ENCODE measurements at places on chromosomes 6 and 20. TPM values are rescaled to one million over a fixed set of nuclear protein-coding genes. Genes with fewer than 3 reads are reported as not detected.

Gene PERP
- 82.3 TPM for total RNA-seq

Gene OR2H2
- total RNA-seq, result not detected

Gene BMP5
- total RNA-seq, result 1.3 TPM

Gene GABRR2
- total RNA-seq, result 0.32 TPM

Gene IYD
- total RNA-seq, result not detected

Gene C4B
- 323 TPM for total RNA-seq

Gene BCAS4
- total RNA-seq, result 22.2 TPM

Gene CLVS2
- total RNA-seq, result not detected

Gene BTNL2
- not detected for total RNA-seq

Gene STX16
- total RNA-seq, result 54.4 TPM

Gene TRAPPC3L
- 0.80 TPM for total RNA-seq

GRCh38 chr6:53280207-53280606 lies 68.5 kb downstream of the ELOVL5 start:
- H3K27me3 ChIP-seq, result no peaks in the 10 kb centered on the region
- H3K4me1 ChIP-seq, result no peaks in the 10 kb centered on the region
- no peak overlapping the region for H3K4me3 ChIP-seq
- DNase-seq, result no peak

- DNase-seq, result no peak
- H3K27ac ChIP-seq, result no peak overlapping the region
- no peaks in the 10 kb centered on the region for H3K27me3 ChIP-seq
- H3K4me3 ChIP-seq, result no peak overlapping the region
- no peaks in the 10 kb centered on the region for H3K4me1 ChIP-seq
These were observed 8.0 kb downstream of the FAM217B start for GRCh38 chr20:59948212-59948611.

DNA sequence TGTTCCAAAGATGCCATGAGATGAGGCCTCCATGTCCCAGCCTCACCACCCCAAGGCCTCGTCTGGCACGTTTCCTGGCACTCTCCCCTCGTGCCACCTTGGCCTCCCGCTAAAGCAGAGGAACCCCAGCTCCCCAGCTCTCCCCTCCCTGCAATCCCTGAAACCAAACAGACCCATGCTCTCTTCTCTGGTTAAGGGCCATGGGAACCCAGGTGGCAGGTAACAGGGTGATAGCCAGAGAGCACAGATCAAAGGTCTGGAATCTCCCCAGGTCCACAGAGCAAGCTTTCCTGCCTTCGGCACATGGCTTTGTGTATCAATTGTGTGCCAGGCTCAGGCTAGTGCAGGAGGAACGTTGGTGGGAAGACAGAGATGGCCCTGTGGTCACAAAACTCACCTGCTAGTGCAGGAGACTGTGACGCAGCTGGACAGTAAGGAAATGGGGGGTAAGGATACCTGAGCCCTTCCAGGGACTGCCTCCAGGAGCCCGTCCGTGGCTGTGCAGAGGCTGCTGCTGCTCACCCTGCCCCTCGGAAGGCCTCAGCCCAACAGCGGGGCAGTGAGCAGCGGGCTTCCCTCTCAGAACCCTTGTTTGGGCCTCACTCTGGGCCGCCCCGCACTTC lies 39.0 kb downstream of the MYH7B start:
- H3K27me3 ChIP-seq, result no peaks in the 10 kb centered on the region
- no peaks in the 10 kb centered on the region for H3K36me3 ChIP-seq
- peak overlapping the region; percentile 61 for H3K27ac ChIP-seq
- H3K4me3 ChIP-seq, result no peak overlapping the region
- no peaks in the 10 kb centered on the region for H3K4me1 ChIP-seq

DNA sequence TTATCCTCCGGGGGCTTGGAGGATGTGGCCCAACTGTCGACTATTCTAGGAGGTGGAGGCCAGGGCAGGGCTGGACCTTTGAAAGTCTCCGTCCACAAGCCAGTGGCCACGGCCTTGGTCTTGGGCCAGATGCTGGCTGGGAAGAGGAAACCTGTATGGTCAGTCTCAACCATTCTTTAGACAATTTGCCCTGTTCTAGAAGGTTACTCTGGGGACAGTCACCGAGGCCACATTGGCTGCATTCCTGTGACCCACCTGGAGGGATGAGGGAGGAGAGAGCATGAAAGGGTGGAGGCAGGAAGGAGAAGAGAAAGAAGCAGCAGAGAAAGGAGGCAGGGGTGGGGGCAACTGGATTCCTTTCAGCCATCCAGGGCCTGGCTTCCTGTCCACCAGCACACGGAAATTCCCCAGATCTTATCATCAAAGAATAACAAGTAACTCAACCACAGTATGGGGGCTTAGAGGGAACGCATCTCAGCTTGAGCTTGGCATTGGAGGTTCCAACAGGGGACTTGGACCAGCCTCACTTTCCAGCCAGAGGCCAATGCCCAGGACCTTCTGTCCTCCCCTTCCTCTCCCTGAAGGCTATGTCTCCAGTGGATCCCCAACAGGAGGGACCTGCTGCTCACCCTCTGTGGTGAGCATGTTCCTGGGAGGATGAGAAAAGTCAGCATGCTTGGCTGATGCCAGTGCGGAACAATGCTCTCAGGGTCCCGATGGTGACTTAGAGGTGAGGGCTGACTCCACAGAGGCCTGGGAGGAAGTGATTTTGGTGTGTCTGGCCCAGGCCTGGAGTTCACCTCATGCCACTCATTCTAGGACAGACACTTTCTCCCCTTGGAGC lies 30.4 kb downstream of the TGM2 start:
- no peak overlapping the region for H3K4me3 ChIP-seq
- H3K27me3 ChIP-seq, result no peaks in the 10 kb centered on the region
- DNase-seq, result no peak
- no peak overlapping the region for H3K27ac ChIP-seq
- H3K36me3 ChIP-seq, result no peaks in the 10 kb centered on the region

DNA sequence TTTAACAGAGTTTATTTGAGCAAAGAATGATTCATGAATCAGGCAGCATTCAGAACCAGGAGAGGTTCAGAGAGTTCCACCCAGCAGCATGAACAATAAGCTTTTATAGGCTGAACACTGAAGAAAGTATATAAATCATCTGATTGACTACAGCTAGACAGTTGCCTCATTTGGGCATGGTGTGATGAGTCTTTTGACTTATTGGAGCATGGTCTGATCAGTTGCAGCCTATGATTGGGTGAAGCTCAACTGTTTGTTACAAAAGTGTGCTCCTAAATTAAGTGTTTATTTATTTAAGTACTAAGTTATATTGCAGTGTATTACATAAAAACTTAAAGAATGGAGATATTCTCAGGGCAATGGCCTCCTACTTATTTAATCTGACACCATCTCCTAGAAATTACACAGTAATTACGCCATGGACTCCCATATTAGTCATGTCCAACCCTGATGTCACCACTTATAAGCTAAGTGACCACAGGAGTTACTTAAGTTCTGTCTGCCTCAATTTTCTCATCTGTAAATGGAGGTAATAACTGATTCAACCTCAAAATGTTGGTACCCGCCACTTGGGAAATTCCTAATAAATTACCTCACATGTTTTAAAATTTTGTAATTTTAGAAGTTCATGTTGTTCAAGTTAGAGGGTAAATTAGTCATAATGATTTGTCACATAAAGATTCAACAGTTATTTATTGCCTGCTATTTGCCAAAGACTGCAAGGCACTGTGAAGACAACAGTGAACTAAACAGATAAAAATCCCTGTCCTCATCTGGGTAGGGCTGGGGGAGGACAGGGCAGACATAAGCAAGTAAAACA lies 15.2 kb upstream of the ROS1 start:
- DNase-seq, result no peak
- no peak overlapping the region for H3K4me3 ChIP-seq
- H3K4me1 ChIP-seq, result no peaks in the 10 kb centered on the region
- no peak overlapping the region for H3K27ac ChIP-seq
- no peaks in the 10 kb centered on the region for H3K36me3 ChIP-seq
- no peaks in the 10 kb centered on the region for H3K27me3 ChIP-seq

DNA sequence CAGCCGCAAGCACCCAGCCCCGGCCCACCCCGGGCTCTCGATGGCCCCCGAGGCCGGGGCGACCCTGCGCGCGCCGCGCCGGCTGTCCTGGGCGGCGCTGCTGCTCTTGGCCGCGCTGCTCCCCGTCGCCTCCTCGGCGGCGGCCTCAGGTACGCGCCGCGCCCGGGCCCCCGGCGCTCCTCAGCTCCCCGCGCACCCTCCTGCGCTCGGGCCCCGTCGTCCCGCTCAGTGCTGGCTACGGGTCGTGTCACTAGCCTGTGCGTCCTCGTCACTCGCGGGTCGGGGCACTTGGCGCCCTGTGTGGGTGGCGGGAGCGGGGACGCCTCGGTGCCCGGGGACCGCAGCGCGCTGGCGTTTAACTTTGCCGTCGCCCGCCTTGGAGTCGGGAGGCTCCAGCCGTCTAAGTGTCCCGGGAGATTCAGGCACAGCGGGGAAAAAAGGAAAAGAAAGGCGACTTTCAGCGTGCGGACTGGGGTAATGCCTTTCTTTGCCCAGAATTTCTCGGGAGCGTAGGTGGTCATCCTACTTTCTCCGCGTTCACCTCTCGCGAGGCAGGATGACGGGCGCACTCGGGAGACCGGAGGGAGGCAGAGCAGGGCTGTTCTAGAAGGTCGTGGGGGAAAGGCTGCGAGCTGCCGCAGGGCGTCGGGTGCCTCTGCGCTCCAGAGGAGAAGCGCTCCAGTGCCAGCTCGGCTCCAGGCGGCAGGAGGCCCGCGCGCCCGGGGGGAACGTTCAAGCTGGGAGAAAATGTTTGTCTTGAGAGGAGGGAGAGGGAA lies 545 bp downstream of the FNDC1 start:
- H3K36me3 ChIP-seq, result no peaks in the 10 kb centered on the region
- no peak for DNase-seq
- H3K27me3 ChIP-seq, result peaks cover 40% of the 10 kb centered on the region
- H3K4me3 ChIP-seq, result peak overlapping the region; percentile 47

DNA sequence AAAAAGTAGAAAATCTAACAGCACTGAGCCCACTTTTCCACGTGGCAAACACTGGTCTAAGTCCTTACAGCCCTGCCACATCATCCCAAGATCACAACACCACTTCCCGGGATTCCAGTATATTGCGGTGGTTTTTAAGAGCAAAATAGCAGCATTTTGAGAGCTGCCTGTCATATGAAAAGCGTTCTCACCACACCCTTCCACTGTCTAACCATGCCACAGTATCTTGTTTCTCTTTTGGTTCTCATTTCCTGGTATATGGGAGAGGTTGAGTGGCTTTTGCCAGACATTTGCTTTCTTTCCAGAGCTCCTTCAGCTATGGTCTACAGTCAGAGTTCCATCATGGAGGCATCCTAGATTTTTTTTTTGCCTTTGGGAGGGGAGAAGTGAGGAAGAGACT lies 243.0 kb downstream of the TSHZ2 start:
- no peak overlapping the region for H3K27ac ChIP-seq
- H3K4me1 ChIP-seq, result no peaks in the 10 kb centered on the region
- DNase-seq, result no peak
- no peaks in the 10 kb centered on the region for H3K36me3 ChIP-seq
- H3K27me3 ChIP-seq, result no peaks in the 10 kb centered on the region

- H3K27ac ChIP-seq, result no peak overlapping the region
- H3K4me1 ChIP-seq, result no peaks in the 10 kb centered on the region
- peaks cover 16% of the 10 kb centered on the region for H3K27me3 ChIP-seq
These were observed 144.7 kb upstream of the FBXL4 start for GRCh38 chr6:99092461-99092860.

DNA sequence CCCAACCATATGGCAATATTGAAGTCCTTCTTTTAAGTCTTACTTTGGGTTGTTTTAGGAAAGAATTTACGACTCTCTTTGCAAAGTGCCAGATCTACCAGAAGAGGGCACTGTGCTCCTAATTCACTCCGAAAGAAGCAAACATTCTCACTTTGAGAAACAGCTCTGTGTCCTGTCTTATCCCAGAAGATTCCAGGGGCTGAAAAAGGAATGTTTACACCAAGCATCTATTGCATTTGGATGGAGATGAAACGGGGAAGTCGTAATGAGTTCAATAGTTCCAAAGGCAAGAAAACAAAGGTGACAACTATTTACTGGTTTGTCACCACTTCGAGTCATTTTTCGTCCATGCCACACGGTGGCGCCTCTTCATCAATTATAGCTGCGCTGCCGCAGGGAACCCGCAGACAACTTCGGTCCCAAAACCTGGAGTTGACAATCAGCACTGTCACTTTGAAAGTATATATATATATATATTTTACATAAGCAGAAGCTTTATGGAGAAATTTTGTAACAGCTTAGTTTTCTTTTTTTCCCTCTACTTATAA lies 121.6 kb downstream of the MOXD1 start:
- peak overlapping the region; percentile 41 for H3K4me3 ChIP-seq
- DNase-seq, result peak; percentile 60
- no peaks in the 10 kb centered on the region for H3K27me3 ChIP-seq
- no peaks in the 10 kb centered on the region for H3K36me3 ChIP-seq
- no peaks in the 10 kb centered on the region for H3K4me1 ChIP-seq

DNA sequence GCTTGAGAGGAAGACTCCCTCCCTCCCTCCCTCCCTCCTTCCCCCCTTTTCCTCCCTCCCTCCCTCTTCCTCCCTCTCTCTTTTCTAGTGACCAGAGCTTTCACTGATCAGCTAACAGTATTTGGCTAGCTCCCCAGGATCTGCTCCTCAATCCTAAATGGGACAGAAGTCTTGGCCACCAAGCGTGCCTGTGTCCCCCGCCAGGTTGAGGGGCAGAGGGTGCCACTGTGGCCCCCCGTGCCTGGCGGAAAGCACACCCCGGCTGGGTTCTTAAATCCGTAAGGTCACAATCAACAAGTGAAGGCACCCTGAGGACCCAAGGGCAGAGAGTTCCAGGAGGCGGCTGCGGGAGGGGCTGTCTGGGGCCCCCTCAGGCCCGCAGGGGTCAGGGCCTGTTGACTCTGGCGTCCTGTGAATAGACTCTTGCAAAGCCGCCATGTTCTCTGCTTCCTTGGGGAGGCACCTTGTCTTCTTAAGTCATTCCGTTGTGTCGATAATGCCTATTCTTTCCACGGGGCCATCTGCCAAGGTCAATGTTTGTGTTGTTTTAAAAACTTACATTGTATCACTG lies 38.9 kb upstream of the STX16 start:
- no peaks in the 10 kb centered on the region for H3K4me1 ChIP-seq
- H3K36me3 ChIP-seq, result no peaks in the 10 kb centered on the region
- DNase-seq, result no peak
- H3K27me3 ChIP-seq, result no peaks in the 10 kb centered on the region
- H3K27ac ChIP-seq, result peak overlapping the region; percentile 86

DNA sequence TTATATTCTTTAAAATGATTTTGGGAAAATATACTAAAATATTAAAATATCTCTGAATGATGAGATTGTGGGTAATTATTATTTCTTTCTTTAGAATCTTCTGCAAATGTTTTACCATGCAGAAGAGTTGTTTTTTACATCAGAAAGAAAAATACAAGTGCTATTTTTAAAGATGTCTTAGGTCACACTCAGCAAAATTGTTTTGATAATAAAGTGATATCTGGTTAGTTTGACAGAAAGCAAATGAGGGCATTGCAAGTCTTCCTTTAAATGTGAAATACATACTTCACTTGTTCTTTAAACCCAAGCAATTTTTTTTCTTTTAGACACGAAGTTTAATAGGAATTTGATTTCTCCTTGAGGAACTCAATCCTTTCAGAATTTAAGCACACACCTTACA lies 43.6 kb upstream of the STXBP5 start:
- H3K4me3 ChIP-seq, result no peak overlapping the region
- no peaks in the 10 kb centered on the region for H3K27me3 ChIP-seq
- H3K36me3 ChIP-seq, result no peaks in the 10 kb centered on the region
- no peak for DNase-seq
- H3K4me1 ChIP-seq, result no peaks in the 10 kb centered on the region

- H3K4me3 ChIP-seq, result no peak overlapping the region
- no peaks in the 10 kb centered on the region for H3K4me1 ChIP-seq
- H3K27ac ChIP-seq, result peak overlapping the region; percentile 45
- no peak for DNase-seq
These were observed 7.2 kb downstream of the NHSL1 start for GRCh38 chr6:138492113-138492512.

All from breast epithelium (tissue), 4 donors.